Activated CD4-positive, alpha-beta T cell treated with anti-CD3 and anti-CD28 coated beads for 4 hours (primary cell): ENCODE measurements at places on chromosomes 1 and 21.

DNA sequence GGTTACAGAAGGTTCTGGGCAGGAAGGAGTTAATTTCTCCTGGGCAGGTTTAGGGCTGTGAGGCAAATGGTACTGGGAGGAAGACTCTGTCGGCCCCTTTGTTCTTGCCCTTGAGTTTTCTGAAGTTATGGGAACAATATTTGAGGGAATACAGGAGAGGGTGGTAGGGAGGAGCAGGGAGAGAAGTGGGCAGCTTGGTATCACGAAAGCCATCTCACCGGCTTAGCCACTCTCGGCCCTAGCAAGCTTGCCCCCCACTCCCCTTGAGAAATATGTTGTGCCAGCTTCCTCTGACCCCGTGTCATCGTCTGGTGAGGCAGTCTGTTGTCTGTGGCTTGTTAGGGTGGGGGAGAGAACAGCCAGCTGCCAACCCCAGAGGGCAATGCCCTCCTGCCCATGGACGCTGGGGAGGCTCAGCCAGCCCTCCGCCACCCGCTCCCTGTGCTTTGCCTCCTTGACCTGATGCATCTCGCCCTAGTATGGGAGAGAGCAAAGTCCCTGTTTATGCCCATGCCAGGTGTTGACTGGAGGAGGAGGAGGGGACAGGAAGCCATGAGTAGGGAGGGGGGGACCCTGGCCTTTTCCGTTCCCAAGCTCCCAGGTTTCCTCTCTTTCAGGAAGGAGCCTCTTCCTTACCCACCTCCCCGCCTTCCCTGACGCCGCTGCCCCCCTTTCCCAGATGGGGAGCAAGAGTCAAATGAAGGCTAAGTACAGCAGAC is 1.2 kb downstream of the EFNA1 start:
- DNase-seq = no peak

DNA sequence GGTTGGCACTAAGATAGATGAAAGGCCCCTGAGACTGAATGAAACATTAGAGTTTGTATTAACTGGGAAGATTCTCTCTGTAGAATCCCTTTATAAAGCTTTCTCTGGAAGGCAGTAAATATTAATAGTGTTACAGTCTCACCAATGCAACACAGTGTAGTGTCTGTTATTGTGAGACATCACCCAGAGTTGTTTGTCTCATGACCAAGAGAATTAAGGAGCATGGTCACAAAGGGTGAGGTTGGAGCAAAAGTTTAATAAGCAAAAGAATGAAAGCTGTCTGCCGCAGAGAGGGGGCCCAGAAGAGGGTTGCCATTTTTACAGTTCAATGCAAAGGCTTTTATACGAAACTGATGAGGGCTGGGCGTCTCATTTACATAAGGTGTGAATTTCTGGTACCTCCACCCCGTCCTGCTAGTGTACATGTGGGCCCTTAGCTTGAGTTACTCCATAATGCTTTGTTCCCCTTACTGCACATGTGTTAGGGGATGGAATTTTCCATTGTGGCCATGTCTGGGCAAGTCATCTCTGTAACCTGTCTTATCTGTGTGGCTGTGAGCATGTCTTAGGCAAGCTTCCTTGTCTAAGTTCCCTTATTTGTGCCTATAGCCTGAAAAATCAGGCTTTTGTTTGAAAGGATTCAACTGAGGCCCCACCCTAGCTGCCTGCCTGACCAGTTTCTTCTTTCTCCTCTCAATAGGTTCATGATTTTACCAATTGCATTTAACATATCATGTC is 184.1 kb downstream of the RASAL2 start:
- no peak for DNase-seq

- no peak for DNase-seq
Observed at GRCh38 chr21:36807422-36807928, 108.6 kb downstream of the SIM2 start.

DNA sequence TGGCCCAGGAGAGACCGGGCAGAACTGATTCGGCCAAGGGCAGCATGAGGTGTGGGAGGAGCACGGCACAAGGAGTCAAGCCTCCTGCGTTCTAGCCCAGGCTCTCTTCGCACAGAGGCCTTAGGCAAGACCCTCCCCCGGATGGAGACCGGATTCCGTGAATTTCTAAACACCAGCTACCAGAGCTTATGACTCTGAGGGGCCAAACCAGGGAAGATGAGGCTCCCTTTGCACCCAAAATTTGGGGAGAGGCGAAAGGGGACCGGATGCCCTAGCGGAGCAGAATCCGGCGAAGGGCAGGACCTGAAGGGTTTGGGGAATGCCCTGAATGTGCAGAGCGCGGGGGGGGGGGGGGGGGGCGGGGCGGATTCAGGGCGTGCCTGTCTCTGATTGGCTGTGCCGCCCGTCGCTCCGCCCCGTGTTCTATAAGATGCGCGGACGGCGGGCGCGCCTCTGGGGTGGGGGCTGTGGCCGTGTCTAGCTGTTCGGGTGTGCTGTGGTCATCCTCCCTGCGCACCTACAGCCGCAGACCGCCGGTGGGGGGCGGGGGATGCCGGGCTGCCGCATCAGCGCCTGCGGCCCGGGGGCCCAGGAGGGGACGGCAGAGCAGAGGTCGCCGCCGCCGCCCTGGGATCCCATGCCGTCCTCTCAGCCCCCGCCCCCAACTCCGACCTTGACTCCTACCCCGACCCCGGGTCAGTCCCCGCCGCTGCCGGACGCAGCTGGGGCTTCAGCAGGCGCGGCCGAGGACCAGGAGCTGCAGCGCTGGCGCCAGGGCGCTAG is at the start of gene TRNP1:
TRNP1 (plus strand) TSS at position 456 of the 783 bp plus-strand sequence; CDS start at position 551, 95 bp downstream.
- DNase-seq = peak; percentile 69

GRCh38 chr1:161506336-161507223 is 1.3 kb downstream of the FCGR2A start:
- DNase-seq = no peak

DNA sequence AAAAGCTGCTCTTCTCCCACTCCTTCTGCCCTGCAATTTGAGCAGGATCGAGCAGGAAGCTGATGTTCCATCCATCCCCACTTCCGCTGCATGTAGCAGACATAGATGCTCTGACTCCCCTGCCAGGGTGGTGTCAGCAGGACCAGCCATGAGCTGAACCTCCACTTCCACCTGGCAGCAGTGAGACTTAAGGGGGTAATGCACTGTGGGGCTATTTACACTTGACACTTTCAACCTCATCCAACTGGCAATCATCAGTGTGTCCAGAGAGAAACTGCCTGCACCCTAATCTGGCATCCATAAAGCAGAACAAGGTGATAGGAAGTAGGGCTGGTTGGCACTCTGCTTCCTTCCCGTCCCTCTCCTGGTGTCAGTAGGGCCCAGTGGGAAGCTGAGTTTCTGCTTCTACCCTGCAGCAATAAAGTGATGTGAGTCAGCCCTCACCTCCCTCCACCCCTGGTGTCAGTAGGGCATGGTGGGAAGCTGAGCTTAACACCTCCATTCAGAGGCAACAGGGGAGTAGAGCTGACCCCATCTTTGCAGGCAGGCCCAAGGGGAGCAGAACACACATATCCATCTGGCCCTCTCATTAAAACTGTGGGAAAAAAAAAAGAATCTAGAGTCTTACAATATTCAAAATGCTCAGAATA is 272.3 kb downstream of the PTPRU start:
- no peak for DNase-seq

GRCh38 chr1:30810416-30811080 is 53.0 kb upstream of the LAPTM5 start:
- no peak for DNase-seq
